ENCODE measurements at places on chromosomes 16 and 17.

- peak; percentile 31 for DNase-seq
Observed at GRCh38 chr17:7394452-7395191, at the start of gene PLSCR3. TSS of gene PLSCR3 (minus strand) at chr17:7394525. CDS start at chr17:7394110, 415 bp downstream.

DNA sequence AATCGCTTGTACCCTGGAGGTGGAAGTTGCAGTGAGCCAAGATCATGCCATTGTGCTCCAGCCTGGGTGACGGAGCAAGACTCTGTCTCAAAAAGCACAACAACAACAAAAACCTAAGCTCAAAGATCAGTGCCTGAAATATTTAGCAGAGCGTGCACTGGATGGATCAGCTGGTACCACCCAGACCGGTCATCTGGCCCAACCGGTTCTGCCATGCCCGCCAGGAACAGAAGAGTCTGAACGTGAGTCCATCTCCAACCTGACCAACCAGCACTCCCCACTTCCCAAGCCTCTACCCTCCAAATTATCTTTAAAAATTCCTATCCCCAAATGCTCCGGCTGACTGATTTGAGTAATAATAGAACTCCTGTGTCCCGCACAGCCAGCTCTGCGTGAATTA is 1.5 kb upstream of the UQCC4 start:
- no peak for DNase-seq

- peak; percentile 58 for DNase-seq
Observed at GRCh38 chr17:43734376-43734775, 24.2 kb downstream of the SOST start.

GRCh38 chr17:45719335-45720071 is 64.6 kb upstream of the CRHR1 start:
- peak; percentile 56 for DNase-seq

DNA sequence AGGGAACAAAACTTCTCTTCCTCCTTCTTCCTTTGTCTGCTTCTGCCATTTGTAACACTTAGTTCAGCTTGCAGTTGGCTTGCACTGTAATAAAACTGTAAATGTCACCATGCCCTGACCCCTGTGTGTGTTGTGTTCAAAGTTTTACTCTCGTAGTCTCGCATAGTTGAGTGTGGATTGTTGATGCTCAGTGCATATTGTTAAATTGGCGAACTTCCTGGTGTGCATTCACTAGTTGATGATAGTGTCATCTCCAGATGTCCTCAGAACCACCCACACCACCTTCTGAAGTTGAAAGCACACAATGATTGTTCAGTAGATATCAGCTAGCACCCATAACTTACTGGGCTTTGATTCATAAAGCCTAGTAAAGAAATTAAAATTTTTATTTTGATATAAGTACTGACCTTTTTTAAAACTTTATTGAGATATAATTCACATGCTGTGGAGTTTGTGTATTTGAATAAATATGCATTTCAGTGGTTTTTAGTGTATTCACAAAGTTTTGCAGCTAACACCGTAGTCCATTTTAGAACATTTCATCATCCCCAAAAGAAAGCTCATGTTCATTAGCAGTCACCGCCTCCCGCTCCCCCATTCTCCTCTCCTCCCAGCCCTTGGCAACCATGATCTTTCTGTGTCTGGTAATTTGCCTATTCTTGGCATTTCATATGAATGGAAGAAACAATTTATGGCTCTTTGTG is 25.0 kb downstream of the USP10 start:
- no peak for DNase-seq
